ENCODE measurements at places on chromosomes 1 and 21.

DNA sequence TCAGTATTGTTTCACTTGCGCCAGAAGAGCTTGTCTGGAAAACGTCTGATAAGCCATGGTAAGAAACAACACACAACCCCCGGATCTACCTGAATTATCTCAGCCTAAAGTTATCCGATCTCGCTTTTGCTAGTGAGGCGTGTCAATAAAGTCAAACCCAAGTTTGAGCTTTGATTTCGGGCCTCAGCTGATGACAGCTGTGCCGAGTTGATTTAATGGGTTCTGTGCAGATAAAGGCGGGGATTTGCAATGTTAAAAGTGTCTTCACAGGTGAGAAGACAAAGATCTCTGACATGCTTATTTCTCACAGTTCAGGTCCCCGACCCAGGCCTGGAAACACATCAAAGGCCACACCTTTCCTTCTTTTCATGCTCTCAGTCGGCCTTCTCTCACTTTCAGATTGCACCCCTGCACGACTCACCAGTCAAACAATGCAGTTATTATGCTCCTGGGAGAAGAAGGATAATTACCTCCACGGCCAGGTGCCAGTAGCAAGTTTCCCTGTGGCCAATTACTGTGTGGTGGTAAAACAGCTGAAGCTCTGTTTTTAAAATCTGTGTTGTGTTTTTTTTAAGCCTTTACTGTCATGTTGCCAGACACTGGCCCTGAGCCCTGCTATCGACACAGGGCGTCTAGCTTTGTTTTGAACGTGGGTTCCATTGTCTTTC lies 245.3 kb upstream of the RUNX1 start:
- no peak for DNase-seq

GRCh38 chr1:93734999-93735398 lies 53.4 kb upstream of the BCAR3 start:
- DNase-seq = no peak

- no peak for DNase-seq
These were observed 369.8 kb upstream of the KAZN start for GRCh38 chr1:14228677-14229076.

DNA sequence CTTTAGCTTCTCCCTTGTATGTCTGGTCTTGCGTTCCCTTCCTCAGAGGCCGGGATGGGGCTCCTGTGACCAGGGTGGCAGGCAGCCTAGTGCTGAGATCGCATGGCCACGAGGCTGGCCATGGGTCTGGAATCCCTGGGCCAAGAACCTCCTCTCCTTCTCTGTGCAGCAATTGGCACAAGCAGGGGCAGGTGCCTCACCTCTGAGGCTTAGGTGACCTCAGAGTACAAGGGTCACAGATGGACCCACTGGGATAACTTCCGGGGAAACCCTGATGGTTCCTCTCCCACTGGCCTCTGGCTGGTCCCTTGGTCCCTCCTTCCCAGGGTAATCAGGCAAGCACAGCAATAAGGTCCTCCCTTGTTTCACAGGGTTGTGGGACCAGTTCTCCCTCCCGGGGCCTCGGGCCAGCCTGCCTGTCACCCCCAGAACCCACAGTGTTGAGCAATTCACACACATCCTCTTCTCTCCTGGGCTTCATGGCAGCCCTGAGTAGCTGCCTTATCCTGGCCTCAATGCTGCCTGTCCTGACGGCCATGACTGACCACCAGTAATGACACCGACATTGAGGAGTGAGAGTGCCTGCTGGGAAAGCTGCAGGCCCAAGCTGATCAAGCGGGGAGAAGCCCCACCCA lies 38.6 kb downstream of the BMP8A start:
- no peak for DNase-seq

DNA sequence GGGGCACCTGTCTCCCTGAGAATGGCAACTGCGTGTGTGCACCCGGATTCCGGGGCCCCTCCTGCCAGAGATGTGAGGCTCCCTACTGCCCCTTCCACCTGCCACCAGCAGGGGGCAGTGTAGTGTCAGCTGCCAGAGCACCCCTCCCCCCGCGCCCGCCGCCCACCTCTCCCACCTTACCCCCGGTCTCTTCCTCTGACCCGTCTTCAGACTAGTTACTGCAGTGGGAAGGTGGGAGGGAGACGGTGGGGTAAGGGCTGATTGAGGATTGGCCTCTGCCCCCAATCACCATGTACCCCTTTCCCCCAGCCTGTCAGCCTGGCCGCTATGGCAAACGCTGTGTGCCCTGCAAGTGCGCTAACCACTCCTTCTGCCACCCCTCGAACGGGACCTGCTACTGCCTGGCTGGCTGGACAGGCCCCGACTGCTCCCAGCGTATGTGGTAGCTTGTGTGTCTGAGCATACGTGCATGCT lies 10.1 kb upstream of the LRRC71 start:
- no peak for DNase-seq

GRCh38 chr1:85282424-85282823 lies 6.0 kb upstream of the BCL10 start:
- no peak for DNase-seq

GRCh38 chr21:38982096-38982495 lies 176.4 kb downstream of the ETS2 start:
- DNase-seq = no peak

GRCh38 chr1:42723511-42723910 lies 16.5 kb downstream of the CLDN19 start:
- DNase-seq = no peak

DNA sequence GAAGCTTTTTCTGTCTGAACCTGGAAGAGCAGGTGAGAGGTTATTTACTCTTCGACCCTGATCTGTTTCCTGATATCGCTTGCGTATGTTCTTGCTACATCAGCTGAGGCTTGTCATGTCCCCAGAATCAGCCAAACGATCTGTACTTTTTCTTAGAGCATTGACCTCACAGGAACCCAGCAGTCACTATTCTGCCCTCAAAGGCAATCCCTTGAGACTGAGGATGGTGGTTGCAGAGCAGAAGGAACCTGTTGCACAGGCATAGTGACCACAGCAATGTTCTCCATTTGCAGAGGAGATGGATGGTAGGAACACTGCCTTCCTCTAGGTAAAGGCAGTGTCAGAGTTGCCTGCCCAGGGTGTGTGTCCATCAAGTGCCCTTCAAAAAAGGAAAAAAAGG lies 11.3 kb upstream of the LACTBL1 start:
- DNase-seq = no peak

DNA sequence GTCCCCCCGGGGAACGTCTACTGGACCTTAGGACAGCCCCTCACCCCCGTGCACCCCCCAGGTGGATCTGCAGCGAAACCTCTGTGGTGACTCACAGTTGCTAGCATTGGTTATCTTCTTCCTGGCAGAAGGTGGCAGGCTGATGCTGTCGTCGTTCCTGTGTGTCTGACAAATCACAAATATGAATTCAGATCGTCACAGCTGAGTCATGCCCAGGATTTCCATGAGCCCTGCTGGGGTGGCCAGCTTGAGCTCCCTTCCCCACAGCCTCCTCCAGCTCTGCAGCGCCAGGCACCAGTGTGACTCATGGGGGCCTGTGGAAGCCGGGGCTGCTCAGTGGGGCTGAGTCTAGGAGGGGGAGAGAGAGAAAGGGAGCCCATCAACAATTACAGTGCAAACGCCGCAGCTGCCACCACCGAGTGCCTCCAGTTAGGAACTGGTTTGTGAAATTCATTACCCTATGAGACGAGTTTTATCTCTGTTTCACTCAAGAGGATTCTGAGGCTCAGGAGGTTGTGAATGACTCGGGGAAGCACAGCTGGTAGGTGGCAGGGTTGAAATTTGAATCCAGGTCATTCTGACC lies 197.9 kb downstream of the DYRK1A start:
- DNase-seq = peak; percentile 88

DNA sequence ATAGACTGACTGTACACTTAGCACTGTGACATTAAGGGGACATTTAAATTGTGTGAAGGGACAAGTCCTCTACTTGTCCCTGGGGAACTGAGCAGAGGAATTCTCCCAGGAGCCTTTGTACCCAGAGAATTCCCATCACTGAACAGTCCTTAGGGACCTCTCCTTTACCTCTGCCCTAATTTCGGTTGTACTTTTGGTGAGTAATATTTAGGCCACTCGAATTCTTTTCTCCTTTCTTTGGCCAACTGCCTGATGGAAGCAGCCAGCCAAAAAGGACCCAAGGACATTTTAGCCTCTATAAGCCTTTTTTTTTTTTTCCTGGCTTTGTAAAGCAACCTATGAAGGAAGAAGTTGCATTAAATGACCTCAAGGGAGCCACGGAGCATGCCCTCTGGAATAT lies 71.5 kb downstream of the NR5A2 start:
- DNase-seq = no peak

- no peak for DNase-seq
These were observed 95.2 kb downstream of the TPTE start for GRCh38 chr21:10616535-10616934.

DNA sequence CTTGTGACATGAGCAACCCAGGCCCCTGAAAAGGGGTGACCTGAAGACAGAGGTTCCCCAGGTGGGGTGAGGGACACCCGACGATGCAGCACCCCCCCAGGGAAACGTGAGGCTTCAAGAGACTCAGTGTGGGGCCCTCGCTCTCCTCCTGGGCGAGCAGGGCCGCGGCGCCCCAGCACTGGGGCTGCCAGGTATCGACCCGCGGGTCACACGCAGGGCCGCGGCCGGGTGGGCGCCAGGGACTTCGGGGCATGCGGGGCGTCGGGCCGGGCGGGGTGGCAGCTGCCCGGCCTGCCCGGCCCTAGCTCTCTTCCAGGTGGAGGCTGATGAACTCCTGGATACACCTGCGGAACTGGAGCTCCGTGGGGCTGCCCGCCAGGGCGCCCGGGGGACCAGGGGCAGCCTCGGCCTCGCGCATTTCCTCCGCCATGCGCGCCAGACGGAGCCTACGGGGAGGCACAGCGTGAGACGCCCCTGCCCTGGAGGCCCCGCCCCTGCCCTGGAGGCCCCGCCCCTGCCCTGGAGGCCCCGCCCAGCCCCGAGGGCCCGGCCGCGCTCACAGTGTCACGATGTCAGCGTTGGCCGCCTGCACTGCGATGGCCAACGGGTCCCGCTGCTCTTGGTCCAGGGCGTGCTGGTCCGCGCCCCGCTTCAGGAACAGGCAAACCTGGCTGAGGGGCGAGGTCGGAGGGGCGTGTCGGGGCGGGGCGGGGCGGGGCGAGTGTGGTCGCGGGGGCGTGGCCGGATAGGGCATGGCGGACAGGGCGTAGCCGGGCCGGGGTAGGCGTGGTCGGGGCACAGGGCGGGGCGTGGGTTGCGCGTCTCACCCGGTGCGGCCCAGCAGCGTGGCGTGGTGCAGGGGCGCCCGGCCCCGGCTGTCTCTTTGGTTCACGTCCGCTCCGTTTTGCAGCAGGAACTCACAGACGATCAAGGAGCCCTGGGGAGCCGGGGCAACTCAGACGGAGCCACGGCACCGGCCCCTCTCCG lies 13.3 kb downstream of the SCNN1D start:
- DNase-seq = no peak

- no peak for DNase-seq
These were observed 1.2 kb downstream of the MIER1 start for GRCh38 chr1:66925944-66926343.

DNA sequence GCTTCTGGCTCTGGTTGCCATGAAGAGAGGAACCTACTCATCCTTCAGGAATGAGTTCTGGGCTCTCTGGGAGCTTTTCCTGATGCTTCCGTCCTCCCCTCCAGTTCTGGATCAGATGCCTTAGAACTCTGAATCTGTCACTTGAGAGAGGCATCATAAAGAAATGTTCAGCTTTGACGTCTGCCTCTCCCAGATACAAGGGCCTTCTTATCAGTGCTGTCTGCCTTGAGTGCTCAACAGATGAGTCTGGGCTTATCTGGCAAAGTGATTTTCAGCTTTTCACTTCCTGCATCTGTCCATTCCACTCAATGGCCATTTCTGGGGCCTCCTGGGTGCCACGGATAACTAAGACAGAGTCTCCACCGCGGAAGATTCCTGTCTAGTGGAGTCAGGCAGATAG lies 12.3 kb upstream of the OTUD3 start:
- no peak for DNase-seq

- no peak for DNase-seq
These were observed 231.2 kb downstream of the DSCAM start for GRCh38 chr21:40615505-40616376.

DNA sequence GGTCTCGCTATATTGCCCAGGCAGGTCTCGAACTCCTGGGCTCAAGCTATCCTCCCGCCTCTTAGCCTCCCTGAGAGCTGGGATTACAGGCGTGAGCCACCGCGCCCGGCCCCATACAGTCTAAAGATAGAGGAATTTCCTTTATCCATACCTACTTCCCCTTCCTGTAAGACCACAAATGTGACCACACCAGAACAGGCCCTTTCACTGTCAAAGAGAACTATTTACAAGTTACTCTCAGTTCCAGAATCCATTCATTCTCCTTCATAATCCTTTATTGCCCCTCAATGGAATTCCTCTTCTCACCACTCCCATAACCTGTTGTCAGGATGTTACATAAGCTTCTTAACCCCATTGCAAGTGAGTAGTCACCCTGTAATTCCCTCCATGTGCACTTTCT lies 26.3 kb upstream of the SLC5A9 start:
- no peak for DNase-seq

DNA sequence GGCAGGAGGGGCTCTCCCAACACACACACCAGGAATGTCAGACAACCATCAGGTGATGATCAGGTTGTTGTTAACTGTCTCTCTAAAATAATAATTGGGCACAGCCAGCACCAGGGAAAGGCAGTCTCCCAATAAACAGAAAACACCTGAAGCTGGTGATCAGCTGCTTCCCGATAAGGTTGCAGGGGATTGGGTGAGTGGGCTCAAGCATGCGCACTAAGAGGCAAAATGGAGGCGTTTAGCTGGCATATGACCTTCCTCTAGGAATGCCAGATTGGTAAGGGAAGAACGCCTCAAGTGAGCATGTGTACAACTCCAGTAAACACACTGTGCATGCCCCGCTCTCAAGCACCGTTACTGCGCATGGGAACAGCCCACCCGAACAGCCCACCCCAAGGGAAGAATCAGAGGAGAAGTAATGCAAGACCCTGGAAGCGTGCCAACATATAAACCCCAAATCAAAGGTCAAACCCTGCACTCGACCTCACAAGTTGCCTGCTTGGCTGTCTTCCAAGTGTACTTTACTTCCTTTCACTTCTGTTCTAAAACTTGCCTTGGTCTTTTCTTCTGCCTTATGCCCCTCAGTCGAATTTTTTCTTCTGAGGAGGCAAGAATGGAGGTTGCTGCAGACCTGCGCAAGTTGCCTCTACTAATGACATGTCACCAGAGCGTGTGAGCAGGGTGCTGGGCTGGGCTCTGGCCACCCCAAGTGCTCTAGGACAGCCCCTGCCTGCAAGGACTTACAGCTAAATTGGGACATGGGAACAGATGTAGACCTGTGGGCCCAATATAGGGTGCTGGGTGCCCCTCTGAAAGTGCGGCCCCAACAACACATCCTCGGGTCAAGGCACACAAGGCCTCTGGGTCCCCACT lies 200.8 kb downstream of the RHOU start:
- DNase-seq = no peak

DNA sequence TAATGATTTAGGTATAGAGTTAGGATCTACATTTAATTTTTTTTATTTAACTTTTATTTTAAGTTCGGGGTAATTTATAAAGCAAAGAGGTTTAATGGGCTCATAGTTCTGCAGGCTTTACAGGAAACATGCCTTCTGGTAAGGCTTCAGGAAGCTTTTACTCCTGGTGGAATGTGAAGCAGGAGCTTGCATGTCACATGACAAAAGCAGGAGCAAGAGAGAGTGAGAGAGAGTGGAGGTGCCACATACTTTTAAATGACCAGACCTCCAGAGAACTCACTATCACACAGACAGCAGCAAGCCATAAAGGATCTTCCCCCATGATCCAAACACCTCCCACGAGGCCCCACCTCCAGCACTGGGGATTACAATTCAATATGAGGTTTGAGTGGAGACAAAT lies 17.6 kb upstream of the GBP2 start:
- no peak for DNase-seq

Measured in BJ (cell line).